Progenitor cell of endocrine pancreas (in vitro differentiated cells): ENCODE measurements at places on chromosomes 7 and 10. TPM values are rescaled to one million over a fixed set of nuclear protein-coding genes. Genes with fewer than 3 reads are reported as not detected.

DNA sequence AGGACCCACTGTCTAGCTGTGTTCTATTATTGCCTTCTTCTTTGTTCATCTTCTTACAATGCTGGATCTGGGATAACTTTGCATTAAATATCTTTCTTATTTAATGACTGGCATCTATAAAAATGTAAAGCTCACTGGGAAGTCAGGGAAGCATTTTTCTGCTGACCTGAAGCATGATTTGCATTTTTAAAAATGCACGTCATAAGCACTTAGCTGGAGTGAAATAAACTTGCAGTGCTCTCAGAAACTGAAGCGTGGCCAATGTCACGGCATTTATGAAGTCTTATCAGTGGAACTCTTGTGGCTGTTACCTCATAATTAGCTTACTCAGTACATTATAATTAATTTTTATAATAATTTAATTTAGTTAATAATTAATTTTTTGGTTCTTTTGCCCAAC, 59.1 kb downstream of the FRMD4A start:
- H3K36me3 ChIP-seq: no peaks in the 10 kb centered on the region
- DNase-seq: no peak
- no peak overlapping the region for H3K4me3 ChIP-seq

- peaks cover 22% of the 10 kb centered on the region for H3K27me3 ChIP-seq
- H3K4me3 ChIP-seq: peak overlapping the region; percentile 43
- no peak for DNase-seq
- H3K4me1 ChIP-seq: peaks cover 6% of the 10 kb centered on the region
- H3K27ac ChIP-seq: no peak overlapping the region
These were observed 57.0 kb downstream of the UNCX start for GRCh38 chr7:1289666-1290025.

DNA sequence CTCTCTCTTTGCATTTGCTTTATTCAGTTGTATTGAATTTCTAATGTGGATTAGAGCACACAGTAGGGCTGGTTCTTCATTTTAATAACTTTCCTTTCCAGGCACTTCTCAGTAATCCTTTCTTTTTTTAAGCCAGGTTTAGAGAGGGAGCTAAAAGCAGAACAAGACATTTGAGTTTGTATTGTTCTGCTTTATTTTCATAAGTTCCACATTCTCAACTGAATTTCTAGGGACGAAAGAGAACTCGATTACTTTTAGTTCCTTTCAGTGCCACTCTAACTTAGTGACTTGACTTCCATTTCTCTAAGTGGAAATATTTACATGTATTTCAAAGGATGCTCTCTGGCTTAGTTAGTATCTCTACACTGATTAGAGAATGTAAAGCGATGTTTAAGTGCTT, 145.6 kb downstream of the EXOC4 start:
- no peaks in the 10 kb centered on the region for H3K27me3 ChIP-seq
- no peak for DNase-seq
- H3K4me3 ChIP-seq: no peak overlapping the region
- H3K27ac ChIP-seq: no peak overlapping the region
- H3K36me3 ChIP-seq: peaks cover 2% of the 10 kb centered on the region
- peaks cover 7% of the 10 kb centered on the region for H3K4me1 ChIP-seq

Gene SPAM1
- total RNA-seq: not detected in 2 replicates

Gene C7orf25
- total RNA-seq: 3.2 and 6.5 TPM in 2 replicates

Gene GIMAP6
- not detected in 2 replicates for total RNA-seq

DNA sequence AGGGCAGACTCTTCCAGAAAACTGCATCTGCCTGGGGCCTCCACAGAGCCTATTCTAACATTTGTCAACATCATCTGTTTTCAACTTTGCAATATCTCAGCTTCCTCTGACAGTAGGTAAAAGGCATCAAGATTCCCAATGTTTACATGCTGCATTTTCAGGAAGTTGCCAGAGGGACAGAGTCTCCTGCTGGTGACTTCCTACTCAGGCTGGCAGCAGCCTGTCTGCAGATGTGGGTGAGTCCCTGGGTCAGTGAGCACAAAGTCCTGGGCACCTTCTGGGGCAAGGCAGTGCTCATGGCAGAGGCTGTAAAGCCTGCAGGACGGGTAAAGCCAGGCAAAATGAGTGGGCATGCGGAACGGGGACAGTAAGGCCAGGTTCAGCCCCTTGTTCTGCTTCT, 69.4 kb downstream of the EBF3 start:
- peaks cover 24% of the 10 kb centered on the region for H3K4me1 ChIP-seq
- no peaks in the 10 kb centered on the region for H3K36me3 ChIP-seq
- H3K27ac ChIP-seq: no peak overlapping the region
- no peak overlapping the region for H3K4me3 ChIP-seq

DNA sequence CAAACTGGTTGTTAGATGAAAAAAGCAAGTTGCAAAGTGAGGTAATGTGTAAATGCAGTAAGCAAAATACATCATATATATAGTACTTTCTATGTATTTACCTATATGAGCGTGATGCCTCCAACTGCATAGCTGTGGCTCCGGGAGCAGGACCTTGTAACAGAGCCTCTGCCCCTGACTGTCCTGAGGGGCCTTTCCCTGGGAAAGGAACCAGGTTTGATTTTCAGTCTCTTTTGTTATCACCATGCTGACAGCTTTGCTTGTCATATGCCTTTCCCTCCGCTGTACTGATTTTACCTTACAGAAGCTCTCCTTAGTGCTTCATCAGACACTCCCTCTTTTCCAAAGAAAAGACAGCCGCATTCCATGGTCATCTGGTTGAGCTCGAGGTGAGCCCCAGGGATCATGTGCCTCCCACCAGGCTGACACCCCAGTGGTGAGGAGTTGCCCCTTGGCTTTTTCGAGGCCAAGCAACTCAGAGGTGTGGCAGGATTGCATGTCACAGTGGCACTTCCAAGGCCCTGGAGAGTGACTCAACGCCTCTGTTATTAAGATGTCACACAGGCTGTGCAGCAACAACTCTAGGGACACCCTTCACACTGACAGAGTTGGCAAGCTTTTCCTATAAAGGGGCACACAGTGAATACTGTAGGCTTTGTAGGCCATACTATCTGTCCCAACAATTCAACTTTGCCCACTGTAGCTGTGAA, 78.9 kb downstream of the ALOX5 start:
- no peaks in the 10 kb centered on the region for H3K27me3 ChIP-seq
- H3K36me3 ChIP-seq: peaks cover 5% of the 10 kb centered on the region
- H3K4me3 ChIP-seq: no peak overlapping the region
- peak overlapping the region; percentile 88 for H3K27ac ChIP-seq
- DNase-seq: no peak

GRCh38 chr10:123868038-123869019, 23.3 kb downstream of the CPXM2 start:
- no peaks in the 10 kb centered on the region for H3K4me1 ChIP-seq
- no peak overlapping the region for H3K4me3 ChIP-seq
- H3K27me3 ChIP-seq: peaks cover 20% of the 10 kb centered on the region
- H3K36me3 ChIP-seq: no peaks in the 10 kb centered on the region
- DNase-seq: no peak
- no peak overlapping the region for H3K27ac ChIP-seq

DNA sequence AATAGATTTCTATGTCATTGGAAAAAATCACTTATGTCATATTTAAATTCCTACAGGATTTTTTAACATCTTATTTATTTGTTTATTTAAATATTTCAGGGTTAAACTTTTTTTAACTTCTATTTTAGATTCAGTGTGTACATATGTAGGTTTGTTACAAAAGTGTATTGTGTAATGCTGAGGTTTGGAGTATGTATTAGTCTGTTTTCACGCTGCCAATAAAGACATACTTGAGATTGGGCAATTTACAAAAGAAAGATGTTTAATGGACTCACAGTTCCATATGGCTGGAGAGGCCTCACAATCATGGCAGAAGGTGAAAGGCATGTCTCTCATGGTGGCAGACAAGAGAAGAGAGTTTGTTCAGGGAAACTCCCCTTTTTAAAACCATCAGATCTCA, 65.4 kb downstream of the MGAM2 start:
- H3K4me3 ChIP-seq: no peak overlapping the region
- no peak overlapping the region for H3K27ac ChIP-seq
- no peaks in the 10 kb centered on the region for H3K4me1 ChIP-seq
- H3K36me3 ChIP-seq: peaks cover 2% of the 10 kb centered on the region
